ENCODE measurements at places on chromosomes 1 and 21. TPM values are rescaled to one million over a fixed set of nuclear protein-coding genes. Genes with fewer than 3 reads are reported as not detected.

The EXTL2 gene
- total RNA-seq: 25.8 TPM

The NUP133 gene
- total RNA-seq: 35.6 TPM

The OR2L13 gene
- not detected for total RNA-seq

The HNRNPCL2 gene
- not detected for total RNA-seq

The FNDC10 gene
- 2.6 TPM for total RNA-seq

The OR2T29 gene
- not detected for total RNA-seq

The E2F2 gene
- 2.6 TPM for total RNA-seq

The S100A7A gene
- not detected for total RNA-seq

The THEM5 gene
- total RNA-seq: not detected

The FNDC7 gene
- not detected for total RNA-seq

The FAM151A gene
- not detected for total RNA-seq
